Activated naive CD4-positive, alpha-beta T cell treated with anti-CD3 and anti-CD28 coated beads, Interleukin-2, amount 50 U/mL, for 16 hours (primary cell): ENCODE measurements at places on chromosomes 5 and 9.

- no peak for DNase-seq
Observed at GRCh38 chr5:1901061-1901460, 18.3 kb upstream of the IRX4 start.

DNA sequence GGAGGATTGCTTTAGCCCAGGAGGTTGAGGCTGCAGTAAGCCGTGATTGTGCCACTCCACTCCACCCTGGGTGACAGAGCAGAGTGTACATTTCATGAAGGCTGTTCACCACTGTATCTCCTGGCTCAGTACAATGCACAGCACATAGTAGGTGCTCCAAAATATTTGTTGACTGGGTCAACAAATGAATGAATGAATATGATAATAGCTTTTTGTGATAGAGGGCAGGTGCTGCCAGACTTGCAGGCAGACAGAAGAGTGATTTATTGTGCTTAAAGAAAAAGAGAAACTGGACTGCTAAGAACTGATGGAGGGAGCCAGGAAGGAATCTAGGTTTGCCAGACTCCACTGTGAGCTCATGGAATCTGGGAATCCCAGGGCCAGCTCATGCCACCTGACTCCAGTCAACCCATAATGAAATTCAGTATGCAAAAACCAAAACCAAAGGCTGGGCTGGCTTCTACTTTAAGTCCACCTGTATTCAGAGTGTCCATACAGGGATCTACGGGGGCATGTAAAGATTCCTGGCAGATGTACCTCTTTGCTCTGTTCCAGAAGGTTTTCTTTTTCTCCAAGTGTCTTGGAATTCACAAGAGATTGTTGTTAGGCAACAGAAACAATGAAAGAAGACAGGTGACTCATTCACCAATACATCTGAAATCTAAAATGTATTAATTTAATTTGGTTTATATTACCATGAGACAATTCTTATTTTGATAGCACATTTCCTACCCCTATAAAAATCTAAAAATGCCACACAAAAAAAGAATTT, 15.5 kb upstream of the CTNNA1 start:
- DNase-seq = no peak

- no peak for DNase-seq
Observed at GRCh38 chr9:126203313-126203712, 123.3 kb upstream of the MVB12B start.

GRCh38 chr9:94210616-94211603, 48.2 kb upstream of the ZNF169 start:
- no peak for DNase-seq

GRCh38 chr9:107794259-107794658, 304.7 kb upstream of the KLF4 start:
- DNase-seq = no peak

GRCh38 chr5:112532654-112533360, 113.7 kb upstream of the EPB41L4A start:
- DNase-seq = no peak

DNA sequence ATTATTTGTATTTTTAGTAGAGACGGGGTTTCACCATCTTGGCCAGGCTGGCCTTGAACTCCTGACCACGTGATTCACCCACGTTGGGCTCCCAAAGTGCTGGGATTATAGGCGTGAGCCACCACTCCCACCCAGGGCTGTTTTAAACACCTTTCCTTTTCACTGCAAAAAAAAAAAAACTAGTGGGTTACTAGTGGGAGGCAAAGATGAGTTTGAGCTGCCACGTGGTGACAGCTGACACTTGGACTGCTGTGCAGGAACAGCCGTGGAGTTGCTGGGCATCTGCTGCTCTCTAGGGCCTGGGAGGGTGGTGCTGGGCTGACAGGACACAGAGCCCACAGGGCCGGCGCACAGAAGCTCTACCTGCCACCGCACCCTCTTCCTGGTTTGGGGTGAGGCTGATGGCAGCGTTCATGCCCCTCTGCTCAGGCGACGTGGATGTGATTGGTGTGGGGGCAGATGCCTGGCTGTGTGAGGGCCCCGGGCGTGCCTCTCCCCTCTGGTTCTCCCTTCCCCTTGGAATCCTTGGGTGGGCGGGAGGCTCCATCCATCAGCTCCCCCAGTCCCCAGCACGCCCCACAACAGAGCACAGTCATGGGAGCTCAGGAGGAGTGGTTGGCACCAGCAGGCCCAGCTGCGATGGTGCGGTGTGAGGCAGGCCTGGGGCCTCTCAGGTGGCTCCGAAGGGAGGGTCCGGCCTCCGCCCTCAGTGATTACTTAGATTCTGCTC, 16.9 kb downstream of the RABL6 start:
- no peak for DNase-seq

DNA sequence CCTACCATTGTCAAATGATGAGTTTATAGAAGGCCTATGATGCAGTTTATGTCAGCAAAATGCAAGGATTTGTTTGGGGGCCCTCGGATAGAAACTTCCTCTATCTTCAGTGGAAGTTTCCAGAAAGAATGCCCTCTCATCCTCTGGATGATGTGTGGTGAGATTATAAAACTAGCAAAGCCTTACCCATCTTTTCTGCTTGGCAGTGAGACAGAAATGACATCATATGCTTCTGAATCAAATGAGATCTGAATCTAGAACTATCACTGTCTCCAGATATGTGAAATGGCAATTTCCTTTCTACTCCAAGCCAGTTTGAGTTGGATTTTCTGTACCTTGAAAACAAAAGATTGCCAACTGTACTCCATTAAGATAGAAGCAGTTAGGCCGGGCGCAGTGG, 60.4 kb upstream of the CKMT2 start:
- DNase-seq = no peak

DNA sequence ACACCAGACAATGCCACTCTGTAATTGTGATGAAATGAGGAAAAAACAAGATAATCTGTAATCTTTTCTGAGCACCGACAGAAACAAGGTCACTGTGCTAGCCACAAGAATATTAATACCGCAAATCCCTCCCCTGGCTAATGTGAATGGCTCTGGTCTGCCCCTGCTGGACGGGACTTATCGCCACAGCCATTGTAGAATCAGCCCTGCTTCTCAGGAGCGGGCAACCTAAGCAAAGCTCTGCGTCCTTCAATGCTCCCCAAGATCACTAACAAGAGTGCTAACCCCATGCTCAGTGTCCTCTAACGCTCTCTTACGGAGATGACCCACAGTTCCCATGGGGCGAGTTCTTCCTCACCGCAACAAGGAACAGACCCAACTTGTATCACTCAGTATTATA, 42.7 kb downstream of the OR2V1 start:
- no peak for DNase-seq

GRCh38 chr5:169162407-169162806, 138.5 kb downstream of the SLIT3 start:
- DNase-seq = no peak

- no peak for DNase-seq
Observed at GRCh38 chr5:60285910-60286309, 392.4 kb upstream of the PDE4D start.

- no peak for DNase-seq
Observed at GRCh38 chr5:113806250-113806649, 292.8 kb downstream of the YTHDC2 start.

GRCh38 chr9:100027543-100027942, 71.3 kb downstream of the ERP44 start:
- no peak for DNase-seq

DNA sequence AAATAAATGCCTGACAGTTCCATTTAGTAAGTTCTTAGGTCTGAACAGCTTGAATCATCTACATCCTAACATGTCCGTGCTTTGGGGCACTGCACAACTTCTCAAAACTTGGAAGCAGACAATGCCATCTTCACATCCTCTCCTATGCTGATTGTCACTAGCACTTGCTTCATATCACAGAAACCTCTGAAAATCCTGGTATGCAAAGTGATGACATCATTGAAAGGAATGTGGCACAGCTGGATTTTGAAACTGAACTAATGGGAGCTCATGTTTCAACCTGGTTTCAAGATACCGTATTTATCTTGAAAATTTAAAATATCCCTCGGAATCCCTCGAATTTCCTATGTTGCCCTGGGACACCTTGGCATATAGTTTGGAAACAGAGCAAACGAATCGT, 490.2 kb upstream of the DAP start:
- DNase-seq = no peak

- no peak for DNase-seq
Observed at GRCh38 chr9:77712533-77713130, 64.5 kb upstream of the GNA14 start.

GRCh38 chr5:52810426-52810825, 22.7 kb downstream of the ITGA1 start:
- DNase-seq = no peak

DNA sequence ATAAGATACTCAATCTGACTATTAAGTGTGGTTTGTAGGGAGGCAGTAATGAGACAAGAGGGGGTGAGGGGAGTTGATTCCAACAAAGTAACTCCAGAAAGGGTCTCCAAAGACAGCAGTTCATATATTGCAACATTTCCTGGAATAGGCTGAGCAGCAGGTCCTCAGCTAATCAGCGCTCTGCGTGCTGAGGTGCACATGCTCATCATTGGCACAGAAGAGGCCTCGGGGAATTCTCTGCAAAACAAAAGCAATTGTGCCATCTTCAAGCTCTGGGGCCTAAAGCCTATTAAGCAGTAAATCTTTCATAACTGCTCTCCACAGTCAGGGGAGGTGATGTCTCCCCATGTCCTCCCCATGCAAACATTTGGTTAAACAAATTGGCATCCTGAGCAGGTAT, 357.3 kb downstream of the SPOCK1 start:
- DNase-seq = no peak

GRCh38 chr9:131868766-131869165, 128.9 kb upstream of the RAPGEF1 start:
- DNase-seq = no peak

DNA sequence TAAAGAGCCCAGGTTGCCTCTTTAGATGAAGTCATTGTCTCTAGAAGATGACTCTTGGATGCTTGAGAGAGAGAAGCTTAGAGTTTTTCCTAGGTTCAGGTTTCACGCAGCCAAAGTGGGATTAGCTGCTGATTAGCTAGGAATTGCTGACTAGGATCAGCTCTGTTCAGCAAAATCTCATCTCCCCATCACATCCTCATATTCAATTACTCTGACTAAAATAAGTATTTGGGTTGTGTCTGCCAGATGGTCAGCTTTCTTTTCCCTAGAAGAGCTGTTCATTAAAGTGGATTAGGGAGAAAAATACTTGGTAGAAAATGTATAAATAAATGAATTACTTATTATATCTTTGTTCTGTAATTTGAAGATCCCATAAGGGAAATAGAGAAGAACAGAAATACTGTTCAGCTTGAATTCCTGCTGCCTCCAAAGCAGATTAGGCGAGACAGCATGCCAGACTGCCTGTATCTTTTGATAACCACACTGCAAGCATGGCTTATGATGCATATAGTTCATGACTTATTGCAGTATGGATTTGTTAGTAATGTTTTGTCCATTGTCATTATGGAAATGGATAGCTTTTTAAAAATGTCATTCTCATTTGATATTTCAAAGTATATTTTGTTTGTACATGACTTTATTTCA, 184.8 kb upstream of the CD180 start:
- DNase-seq = no peak

- no peak for DNase-seq
Observed at GRCh38 chr5:149810856-149811255, 80.7 kb downstream of the PPARGC1B start.

DNA sequence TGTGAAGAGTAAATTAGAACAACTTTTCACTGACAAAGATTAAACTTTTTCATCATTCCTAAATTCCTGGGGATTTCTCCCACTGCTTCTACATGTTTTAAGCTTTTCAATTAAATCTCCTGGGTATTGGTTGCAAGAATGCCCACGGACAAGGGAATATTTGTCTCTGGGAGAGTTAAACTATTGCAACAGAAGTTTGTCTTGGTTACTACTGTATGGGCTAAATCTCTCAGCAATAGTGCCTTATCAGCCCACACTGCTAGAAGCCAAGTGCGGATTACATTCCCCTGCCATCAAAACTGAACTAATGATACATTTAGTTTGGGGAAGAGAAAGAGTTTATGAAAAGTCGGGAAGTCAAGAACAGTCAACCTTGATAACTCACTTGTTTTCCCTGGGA, 528.2 kb upstream of the C9orf72 start:
- no peak for DNase-seq

DNA sequence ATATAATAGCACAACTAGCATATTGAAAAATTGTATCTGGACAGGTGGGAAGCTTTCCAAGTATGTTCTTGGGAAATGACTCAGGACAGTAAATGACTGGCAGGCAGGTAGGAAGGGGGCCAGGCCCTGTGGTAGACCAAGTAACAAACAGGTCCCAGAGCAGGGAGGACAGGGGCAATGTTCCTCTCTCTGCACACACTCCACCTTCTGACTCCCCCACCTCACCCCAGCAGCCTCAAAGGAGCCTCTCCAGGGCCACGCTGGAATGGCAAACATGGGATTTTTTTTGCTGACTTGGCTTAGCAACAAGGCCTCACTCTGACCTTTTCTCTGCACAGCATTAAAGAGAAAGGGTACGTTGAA, 31.1 kb upstream of the IQGAP2 start:
- DNase-seq = no peak

GRCh38 chr9:129810788-129811187, 7.8 kb downstream of the TOR1B start:
- no peak for DNase-seq

DNA sequence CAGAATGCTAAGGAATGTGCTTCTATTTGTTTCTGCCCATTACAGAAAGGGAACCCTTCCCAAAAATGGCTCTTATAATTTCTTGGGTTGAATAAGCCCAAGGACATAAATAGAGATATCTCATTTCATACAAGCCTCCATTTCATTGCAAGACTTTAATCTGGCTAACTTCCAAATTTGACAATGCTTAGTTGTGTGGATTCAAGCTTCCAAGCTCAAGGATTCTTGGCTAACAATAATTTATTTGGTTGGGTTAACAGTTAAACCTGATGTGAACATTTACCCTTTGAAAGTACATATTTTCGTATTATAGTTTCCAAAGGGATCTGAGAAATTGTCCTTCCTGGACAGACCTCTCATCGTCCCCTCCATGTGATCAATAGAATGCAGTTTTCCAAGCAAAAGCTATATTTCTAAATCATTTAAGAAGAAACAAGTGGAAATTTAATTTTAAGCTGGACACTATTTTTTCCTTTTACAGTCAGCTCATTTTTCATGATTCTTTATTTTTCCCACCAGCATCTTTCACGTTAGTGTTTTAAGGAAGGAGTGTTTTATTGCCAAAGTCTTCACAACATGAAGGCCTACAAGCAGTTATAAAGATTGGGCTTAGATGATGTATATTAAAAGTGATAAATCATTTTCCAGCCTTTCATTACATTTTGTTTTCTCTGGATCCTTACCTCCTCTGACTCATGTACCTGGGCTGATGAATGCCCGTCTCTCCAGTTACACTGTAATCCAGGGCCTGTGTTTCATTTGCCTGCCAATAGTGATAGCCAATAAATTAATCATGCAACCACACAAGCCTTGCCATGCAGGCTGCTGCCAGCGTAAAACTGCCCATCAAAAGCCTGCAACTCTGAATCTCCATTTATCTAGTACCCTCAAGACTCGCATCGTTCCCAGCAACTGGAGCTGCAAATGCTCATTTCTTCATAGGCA, 176.7 kb downstream of the NTRK2 start:
- DNase-seq = no peak

DNA sequence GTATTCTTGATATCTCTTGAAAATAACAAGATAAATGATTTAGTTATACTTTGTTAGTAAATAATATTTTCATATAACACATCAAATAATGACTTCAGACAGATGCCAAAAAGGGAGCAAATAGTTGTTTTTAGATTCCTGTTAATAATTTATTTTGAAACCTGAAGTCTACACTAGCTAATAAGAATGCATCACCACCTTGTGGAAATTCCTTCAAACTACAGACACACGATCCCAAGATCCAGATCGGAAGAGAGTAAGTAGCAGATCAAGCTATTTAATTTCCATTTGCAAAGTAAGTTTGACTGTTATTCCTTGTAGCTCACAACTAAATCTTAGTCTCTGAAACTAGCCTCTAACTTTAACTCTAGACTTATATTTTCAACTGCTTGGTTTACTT, 35.5 kb upstream of the ISL1 start:
- no peak for DNase-seq
